ENCODE measurements at places on chromosomes 5 and 9.

GRCh38 chr5:110854200-110854599 is 115.4 kb downstream of the SLC25A46 start:
- no peak for DNase-seq

DNA sequence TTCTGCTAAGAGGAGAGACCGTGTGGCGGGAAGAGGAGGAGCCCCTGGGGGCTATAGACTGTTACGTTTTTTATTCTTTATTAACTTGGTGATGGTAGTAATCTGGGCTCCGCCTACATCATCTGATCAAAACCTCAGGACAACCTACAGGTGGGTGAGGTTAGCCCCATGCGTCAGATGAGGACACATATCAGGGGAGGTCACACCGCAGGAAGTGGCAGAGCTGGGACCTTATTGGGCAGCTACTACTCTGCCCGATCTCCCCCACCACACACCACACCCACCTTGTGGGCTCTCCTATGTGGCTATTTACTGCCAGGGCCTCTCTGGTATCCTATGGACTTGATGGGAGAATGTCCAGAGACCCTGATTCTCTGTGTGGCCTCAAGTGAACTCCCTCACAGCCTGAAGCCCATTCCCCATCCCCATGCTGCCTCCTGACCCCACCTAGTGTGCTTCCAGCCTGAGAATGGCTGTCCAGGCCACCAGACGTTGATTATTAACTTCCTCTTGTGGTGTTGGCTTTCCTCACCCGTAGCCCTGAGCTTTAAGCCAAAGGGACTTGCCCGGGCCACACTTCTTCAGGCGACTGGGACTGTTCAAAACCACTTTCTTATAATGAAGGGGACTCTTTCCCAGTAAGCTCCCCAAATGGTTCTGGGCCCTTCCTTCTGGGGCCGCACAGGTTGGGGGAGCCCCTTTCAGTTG is 8.2 kb downstream of the UNC5A start:
- peak; percentile 6 for DNase-seq

GRCh38 chr9:137579259-137579604 is 507 bp upstream of the DPH7 start:
- DNase-seq, result no peak

GRCh38 chr9:32705059-32705458 is 69.6 kb upstream of the TAF1L start:
- no peak for DNase-seq

DNA sequence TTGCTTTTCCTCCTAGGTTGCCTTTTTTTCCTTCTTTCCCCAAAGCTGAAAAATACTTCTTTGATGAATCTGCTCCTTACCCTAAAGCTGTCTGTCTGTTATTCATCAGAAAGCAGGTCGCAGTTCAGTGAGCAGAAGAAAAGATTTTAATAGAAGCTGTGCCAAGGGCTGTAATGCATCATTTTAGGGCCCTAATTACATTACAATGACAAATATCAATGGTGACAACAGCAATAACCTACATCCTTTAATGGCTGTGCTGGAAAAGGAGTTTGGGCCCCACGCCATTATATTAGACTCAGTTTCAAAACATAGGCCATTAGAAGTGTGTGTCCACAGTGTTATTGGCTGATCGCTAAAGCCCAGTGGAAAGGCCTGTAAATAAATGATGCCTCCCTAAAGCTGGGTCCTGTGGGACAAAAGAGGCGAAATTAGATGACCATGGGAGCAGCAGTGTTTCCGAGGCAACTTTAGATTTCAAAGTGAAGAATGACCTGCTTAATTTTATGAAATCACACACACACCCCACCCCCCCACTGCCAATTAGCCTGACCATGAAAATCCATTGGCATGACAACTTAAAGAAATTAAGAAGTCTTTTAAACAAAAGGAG is 38.4 kb downstream of the TLE4 start:
- no peak for DNase-seq

GRCh38 chr9:69898714-69899209 is 78.1 kb downstream of the CFAP95 start:
- DNase-seq, result no peak

GRCh38 chr9:98778711-98779530 is 17.4 kb downstream of the ANKS6 start:
- DNase-seq, result no peak

GRCh38 chr5:135885031-135885430 is 10.6 kb downstream of the IL9 start:
- DNase-seq, result no peak

DNA sequence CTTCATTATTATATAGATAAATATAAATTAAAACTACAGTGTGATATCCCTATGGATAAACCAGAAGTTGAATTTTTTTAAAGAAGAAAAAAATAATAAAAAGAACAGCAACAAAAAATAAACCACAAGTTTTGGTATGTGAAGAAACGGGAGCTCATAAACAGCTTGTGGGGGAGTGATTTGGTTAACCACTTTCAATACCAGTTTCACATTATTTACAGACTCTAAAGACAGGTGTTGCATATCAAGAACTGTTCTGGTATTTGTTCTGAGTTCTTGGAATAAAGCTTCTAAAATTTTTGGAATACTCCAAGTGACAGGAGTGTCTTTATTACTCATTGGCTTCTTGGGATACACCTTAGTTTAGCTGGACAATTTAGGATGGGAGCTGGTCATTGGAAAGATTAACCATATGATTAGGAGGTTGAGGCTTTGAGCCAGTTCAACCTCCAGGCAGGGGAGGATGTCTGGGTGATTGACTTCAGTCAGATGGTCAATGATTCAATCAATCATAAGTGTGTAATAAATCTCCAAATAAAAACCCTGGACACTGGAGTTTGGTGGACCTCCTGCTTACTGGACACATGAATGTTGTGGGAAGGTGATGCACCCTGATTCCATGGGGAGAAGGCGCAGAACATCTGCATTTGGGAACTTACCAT is 2223.1 kb upstream of the C9orf72 start:
- DNase-seq, result no peak

GRCh38 chr5:169178754-169179153 is 122.2 kb downstream of the SLIT3 start:
- no peak for DNase-seq

DNA sequence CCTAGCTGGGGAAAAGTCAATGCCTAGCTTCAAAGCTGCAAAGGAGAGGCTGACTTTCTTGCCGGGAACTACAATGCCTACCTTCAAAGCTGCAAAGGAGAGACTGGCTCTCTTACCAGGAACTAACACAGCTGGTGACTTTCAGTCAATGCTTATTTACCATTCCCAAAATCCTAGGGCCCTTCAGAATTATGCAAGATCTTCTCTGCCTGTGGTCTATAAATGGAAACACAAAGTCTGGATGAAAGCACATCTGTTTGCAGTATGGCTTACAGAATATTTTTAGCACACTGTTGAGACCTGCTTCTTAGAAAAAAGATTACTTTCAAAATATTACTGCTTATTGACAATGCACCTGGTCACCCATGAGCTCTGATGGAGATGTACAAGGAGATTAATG is 259.4 kb downstream of the PLK2 start:
- DNase-seq, result no peak

- DNase-seq, result no peak
These were observed 622.4 kb downstream of the CHSY3 start for GRCh38 chr5:130526708-130527107.

- DNase-seq, result peak; percentile 30
These were observed 29.9 kb downstream of the CPEB4 start for GRCh38 chr5:173917788-173918786.

DNA sequence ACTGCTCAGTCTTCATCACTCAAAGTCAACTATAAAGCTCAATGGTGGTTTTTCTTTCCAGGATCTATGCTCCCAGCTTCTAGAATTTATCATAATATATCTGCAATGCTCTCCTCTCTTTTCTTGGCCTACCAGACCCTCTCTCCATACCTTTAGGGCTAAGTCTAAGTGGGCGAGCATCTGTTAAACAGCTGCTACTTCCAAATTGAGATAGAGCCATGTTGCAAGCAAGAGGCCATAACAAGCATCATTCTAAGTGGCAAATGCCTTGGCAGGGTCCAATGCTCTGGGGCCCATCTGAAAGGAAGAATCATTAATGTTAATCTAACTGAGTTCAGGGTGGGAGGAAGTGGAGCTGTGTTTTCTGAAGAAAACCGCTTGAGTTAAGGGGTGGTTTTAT is 324.0 kb downstream of the TLR4 start:
- no peak for DNase-seq

- no peak for DNase-seq
These were observed 53.4 kb upstream of the RARS1 start for GRCh38 chr5:168432903-168433302.

DNA sequence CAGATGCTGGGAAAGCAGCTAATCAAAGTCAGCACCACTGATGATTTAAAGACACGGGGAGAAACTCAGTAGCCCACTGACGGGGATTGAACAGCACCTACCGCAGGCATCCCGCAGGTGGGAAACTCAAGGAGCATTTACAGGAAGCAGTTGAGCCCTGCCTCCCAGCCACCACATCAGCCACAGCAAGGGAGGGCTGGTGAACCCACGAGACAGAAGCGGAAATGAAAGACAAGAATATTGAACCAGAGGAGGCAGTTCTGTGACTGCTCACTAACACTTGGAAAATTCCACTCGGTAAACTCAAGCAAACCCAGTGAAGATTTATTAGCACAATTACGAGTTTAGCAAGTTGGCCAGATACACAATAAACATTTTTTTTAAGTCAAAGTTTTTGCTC is 10.6 kb upstream of the FAM163B start:
- peak; percentile 27 for DNase-seq

DNA sequence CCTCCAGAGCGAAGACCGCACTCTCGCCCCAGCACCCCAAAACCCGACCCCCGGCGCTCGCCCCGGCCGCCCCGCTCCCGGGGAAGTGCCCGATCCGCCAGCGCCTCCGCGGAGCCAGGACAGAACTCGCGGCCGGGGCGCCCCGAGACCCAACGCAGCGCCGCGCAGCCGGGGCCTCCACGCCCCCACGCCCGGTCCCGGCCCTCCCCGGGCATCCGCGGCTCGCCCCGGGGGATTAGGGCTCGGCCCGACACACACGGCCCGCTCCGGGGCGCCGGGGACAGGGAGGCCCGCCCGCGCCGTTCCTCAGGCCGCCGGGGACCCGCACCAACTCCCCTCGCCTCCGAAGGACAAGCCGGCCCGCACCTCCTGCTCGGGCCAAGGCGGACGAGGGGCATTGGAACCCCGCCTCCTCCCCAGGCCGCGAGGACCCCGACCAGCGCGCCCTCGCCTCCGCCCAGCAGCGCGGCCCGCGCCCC is 544 bp downstream of the FNBP1 start:
- no peak for DNase-seq

DNA sequence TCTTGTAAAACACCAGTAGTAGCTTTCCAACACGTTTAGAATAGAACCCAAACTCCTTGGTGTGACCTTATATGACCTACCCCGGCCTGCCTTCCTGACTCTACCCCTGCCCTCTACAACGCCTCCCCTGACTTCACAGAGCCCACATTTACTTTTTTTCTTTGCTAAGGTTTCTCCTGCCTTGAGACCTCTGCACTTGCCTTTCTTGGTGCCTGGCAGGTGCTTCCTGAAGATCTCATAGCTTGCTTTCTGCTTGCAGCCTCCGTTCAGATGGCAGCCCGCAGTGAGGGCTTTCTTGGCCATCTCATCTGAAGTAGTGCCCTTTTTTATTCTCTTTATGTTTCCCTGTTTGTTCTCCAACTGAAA is 24.3 kb downstream of the NUP214 start:
- no peak for DNase-seq

- DNase-seq, result no peak
These were observed 1.6 kb upstream of the GLIPR2 start for GRCh38 chr9:36134761-36135505.

DNA sequence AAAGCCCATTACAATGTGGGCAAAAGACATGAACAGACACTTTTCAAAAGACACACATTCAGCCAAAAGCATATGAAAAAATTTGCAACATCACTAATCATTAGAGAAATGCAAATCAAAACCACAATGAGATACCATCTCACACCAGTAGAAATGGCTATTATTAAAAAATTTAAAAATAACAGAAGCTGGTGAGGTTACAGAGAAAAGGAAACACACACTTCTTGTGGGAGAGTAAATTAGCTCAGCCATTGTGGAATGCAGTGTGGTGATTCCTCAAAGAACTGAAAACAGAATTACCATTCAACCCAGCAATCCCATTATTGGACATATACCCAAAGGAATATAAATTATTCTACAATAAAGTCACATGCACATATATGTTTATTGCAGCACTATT is 585.2 kb upstream of the TUSC1 start:
- no peak for DNase-seq

DNA sequence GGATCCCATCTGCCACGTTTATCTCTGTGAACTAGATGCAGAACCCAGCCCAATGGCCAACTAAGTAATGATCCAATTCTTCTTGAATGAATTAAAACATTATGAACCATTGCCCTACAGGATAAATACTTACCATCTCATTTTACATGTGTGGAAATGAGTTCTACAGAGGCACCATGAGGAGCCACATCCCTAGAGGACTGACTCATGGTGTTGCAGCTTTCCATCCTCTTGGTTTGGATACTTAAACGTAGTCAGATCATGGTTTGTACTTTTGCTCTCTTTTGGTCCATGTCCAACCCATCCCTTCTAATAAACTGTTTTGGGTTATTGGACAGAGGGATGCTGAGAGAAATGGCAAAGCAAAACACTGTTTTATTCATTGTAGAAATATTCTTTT is 484.8 kb downstream of the EBF1 start:
- DNase-seq, result no peak

DNA sequence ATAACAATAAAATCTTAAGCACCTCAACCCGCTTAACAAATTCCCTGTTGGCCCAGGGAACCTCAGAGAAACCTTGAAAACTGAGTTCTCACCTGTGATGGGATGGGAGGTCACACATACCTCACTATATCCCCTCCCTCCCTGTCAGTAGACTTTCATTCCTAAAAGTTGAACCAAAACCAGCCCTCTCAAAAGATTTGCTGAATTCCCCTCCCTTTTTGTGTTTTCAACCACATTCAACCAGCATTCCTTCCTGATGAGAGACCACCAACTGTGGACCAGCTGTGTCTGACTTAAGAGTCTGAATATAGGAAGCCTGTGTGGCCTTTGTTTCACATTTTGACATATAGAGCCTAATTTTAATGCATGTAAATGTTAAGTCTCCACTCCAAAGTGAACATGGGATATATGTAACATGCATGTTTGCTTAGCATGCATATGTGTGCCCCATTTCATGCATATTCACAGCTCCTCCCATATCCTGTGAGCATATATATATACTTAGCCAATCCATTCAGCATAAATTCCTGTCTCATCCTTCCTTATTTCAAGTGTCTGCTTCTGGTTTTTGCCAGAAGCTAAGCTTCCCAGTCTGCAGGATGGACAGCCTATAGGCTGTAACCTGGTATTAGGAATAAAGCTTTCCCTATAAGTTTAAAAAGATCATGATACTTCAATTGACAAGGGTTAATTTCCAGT is 604.6 kb downstream of the PTPRD start:
- no peak for DNase-seq

- no peak for DNase-seq
These were observed 2.1 kb downstream of the PAPPA start for GRCh38 chr9:116155698-116156039.

GRCh38 chr9:101832486-101832885 is 94.0 kb upstream of the GRIN3A start:
- no peak for DNase-seq

DNA sequence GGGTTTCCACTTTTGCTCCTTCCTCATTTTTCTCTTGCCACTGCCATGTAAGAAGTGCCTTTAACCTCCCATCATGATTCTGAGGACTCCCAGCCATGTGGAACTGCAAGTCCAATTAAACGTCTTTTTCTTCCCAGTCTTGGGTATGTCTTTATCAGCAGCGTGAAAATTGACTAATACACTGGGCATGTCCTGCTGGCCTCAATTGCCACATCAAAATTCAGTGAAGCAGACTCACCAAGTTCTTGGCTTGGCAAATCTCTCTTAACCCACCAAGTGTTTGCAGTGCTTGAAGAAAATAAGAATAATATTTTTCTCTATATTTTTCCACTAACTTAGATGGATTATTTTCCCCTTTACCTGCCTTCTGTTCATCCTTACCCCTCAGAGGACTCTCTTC is 212.0 kb downstream of the BRINP1 start:
- no peak for DNase-seq
